ENCODE measurements at places on chromosomes 4 and X. TPM values are rescaled to one million over a fixed set of nuclear protein-coding genes. Genes with fewer than 3 reads are reported as not detected.

- H3K27ac ChIP-seq: no peak overlapping the region
- H3K4me3 ChIP-seq: no peak overlapping the region
- no peaks in the 10 kb centered on the region for H3K27me3 ChIP-seq
- no peaks in the 10 kb centered on the region for H3K4me1 ChIP-seq
- no peaks in the 10 kb centered on the region for H3K36me3 ChIP-seq
Observed at GRCh38 chr4:113810906-113811305, 49.4 kb upstream of the CAMK2D start.

GRCh38 chr4:112511093-112511802 is 4.7 kb downstream of the NEUROG2 start:
- no peak overlapping the region for H3K4me3 ChIP-seq
- H3K27ac ChIP-seq: peak overlapping the region; percentile 36
- H3K27me3 ChIP-seq: peaks cover 86% of the 10 kb centered on the region
- H3K4me1 ChIP-seq: peaks cover 46% of the 10 kb centered on the region

DNA sequence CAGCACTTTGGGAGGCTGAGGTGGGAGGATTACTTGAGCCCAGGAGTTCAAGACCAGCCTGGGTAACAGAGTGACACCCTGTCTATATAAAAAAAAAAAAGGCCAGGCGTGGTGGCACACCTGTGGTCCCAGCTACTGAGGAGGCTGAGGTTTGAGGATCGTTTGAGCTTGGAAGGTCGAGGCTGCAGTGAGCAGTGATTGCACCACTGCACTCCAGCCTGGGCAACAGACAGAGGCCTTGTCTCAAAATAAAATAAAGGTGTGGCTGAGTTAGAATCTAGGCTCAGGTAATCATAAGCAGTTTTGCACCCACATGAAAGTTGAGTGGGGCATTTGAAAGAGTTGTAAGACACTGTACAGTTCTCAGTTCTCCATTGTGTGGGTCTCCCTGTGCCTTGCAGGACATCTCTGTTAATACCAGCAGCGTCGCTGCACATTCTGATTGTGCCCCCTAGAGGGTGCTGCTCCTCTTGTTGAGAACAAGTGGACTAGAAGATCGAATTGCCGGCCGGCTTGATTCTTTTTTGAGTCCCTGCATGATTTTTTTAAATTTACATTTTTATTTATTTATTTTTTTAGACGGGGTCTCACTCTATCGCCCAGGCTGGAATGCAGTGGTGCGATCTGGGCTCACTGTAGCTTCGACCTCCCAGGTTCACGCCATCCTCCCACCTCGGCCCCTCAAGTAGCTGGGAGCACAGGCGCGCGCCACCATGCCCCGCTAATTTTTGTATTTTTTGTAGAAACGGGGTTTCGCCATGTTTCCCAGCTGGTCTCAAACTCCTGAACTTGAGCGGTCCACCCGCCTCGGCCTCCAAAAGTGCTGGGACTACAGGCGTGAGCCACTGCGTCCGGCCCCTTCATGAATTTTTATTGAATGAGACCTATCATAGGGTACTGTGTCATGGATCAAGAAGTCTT is 73.6 kb upstream of the RBMX start:
- peaks cover 2% of the 10 kb centered on the region for H3K4me1 ChIP-seq
- no peak overlapping the region for H3K4me3 ChIP-seq
- H3K27me3 ChIP-seq: no peaks in the 10 kb centered on the region
- DNase-seq: peak; percentile 69
- no peaks in the 10 kb centered on the region for H3K36me3 ChIP-seq

CXCL8 gene
- 0.15 TPM for total RNA-seq

JAKMIP1 gene
- total RNA-seq: 9.6 TPM

GRCh38 chr4:85520765-85521749 is 46.1 kb downstream of the ARHGAP24 start:
- no peak for DNase-seq
- H3K4me1 ChIP-seq: no peaks in the 10 kb centered on the region
- no peak overlapping the region for H3K27ac ChIP-seq
- no peak overlapping the region for H3K4me3 ChIP-seq
- no peaks in the 10 kb centered on the region for H3K36me3 ChIP-seq

GRCh38 chr4:125520258-125520990 is 205.7 kb downstream of the FAT4 start:
- H3K27me3 ChIP-seq: no peaks in the 10 kb centered on the region
- H3K27ac ChIP-seq: no peak overlapping the region
- H3K36me3 ChIP-seq: no peaks in the 10 kb centered on the region
- no peaks in the 10 kb centered on the region for H3K4me1 ChIP-seq
- no peak for DNase-seq

SLC10A4 gene
- total RNA-seq: not detected

- no peaks in the 10 kb centered on the region for H3K27me3 ChIP-seq
- H3K4me3 ChIP-seq: no peak overlapping the region
- no peaks in the 10 kb centered on the region for H3K4me1 ChIP-seq
- H3K27ac ChIP-seq: no peak overlapping the region
- no peaks in the 10 kb centered on the region for H3K36me3 ChIP-seq
Observed at GRCh38 chr4:94653095-94653649, 104.6 kb upstream of the BMPR1B start.

DNA sequence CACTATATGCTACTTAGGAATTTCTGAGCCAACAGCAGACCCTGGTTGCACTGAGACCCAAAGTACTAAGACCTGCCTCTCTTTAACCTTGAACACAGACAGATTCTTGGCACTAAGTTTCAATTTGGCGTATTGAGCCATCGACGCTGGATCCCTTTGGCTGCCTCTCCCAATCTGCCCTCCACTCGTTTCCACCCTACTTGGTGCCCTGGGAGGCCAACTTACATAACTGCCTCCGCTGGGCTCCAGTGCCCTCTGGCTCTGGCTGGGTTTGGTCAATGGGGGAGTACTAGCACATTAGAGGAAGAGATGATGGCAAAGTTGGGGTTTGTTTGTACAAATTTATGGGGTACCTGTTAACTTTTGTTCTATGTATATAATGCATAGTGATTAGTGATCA is 63.5 kb downstream of the TMEM156 start:
- no peaks in the 10 kb centered on the region for H3K27me3 ChIP-seq
- H3K4me1 ChIP-seq: peaks cover 5% of the 10 kb centered on the region
- H3K36me3 ChIP-seq: peaks cover 67% of the 10 kb centered on the region

DNA sequence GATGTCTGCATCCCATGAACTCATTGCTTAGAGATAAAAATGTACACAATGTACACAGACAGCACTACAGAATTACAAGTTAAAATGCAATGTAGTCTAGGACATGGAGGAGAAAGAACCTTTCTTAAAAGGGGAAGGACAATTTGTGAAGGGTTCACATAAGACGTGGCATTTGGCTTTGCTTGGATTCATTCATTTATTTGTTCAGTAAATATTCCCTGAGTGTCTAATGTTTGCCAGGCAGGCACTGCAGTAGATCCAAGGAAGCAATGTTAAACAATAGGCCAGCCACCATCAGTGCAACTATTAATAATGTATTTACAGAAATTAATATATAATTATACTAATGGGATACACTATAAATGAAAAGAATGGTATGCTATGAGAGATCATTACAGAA is 94.4 kb downstream of the GRIA2 start:
- DNase-seq: no peak
- no peak overlapping the region for H3K27ac ChIP-seq
- no peaks in the 10 kb centered on the region for H3K36me3 ChIP-seq
- no peaks in the 10 kb centered on the region for H3K4me1 ChIP-seq

DNA sequence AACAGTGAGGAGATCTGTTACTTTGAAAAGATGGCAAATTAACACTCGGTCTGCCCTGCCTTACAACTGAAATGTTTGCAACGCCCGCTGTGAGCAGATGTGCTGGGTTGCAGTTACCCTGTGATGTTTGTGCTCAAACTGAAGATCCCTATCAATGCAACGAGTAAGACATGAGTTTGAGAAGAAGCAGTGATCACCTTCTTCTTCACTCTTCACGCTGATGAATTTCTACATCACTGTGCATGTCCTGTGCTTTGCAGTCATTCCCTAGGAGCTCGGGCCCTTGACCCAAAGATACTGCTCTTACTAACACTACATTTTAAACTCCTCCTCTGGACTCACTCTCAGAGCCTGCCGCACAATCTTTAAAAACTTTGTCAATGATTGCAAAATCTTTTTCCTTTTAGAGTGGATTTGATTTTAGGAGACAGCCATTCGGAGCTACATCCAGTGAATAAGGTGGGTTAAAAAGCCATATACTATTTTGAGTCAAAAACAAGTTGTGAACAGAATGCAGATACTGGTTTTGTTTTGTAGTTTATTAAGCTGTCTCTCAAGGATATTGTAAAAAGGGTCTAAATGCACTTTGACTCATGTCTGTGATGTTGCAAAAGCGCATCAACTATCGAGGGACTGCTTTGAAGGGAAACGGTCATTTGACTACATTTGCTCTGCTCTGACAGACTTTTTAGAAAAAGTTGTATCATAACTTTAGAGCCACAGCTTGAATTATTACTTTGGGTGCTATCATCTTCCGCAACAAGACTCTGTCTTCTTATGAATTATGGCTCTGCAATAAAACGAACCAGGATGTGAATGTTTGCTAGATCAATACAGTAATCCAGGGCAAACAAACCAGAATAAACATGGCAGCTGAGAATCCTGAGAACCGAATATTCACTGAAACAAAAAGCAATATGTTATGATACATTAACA is 5.7 kb upstream of the RHOH start:
- peak overlapping the region; percentile 94 for H3K4me3 ChIP-seq
- H3K27ac ChIP-seq: peak overlapping the region; percentile 98
- peaks cover 85% of the 10 kb centered on the region for H3K4me1 ChIP-seq

- no peaks in the 10 kb centered on the region for H3K36me3 ChIP-seq
- H3K27me3 ChIP-seq: peaks cover 10% of the 10 kb centered on the region
- H3K27ac ChIP-seq: no peak overlapping the region
- DNase-seq: no peak
- H3K4me3 ChIP-seq: no peak overlapping the region
Observed at GRCh38 chr4:98245226-98245625, 16.0 kb upstream of the RAP1GDS1 start.

GRCh38 chrX:109773374-109773773 is 40.3 kb upstream of the ACSL4 start:
- no peak overlapping the region for H3K27ac ChIP-seq
- no peaks in the 10 kb centered on the region for H3K36me3 ChIP-seq
- no peaks in the 10 kb centered on the region for H3K4me1 ChIP-seq
- DNase-seq: no peak
- H3K27me3 ChIP-seq: no peaks in the 10 kb centered on the region

GASK1B gene
- total RNA-seq: not detected

DNA sequence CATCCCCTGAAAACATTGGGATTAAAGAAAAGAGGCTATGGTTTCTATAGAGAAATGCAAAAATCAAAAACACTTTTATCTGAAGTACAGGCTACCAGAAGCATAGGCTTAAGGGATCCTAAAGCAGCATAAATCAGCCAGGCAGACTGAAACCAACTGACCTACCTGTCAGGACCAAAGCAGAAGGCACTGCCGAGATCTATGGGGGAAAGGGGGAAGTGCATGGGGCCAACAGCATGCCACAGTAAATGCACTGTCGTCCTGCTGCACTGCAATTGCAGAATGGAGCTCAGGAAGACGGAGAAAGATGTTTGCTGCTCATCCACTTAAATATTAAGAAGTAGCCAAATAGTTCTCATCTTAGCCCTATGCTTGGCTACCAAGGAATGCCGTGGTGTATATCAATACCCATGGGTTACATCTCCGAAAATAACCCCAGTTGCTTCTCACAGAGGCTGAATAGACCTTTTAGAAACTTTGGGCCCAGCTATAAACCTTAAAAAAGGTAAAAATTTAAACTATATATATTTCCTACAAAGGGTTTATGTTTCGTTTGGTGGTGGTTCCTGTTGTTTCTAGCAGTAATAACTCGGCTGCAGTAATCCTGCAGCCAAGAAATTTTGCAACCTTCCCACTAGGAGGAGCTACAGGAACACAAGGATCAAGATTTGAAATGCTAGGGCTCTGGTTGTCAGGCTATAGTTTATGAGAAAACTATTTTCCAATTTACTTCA is 312.2 kb upstream of the DIAPH2 start:
- DNase-seq: no peak
- no peak overlapping the region for H3K27ac ChIP-seq
- no peak overlapping the region for H3K4me3 ChIP-seq
- no peaks in the 10 kb centered on the region for H3K27me3 ChIP-seq

DNA sequence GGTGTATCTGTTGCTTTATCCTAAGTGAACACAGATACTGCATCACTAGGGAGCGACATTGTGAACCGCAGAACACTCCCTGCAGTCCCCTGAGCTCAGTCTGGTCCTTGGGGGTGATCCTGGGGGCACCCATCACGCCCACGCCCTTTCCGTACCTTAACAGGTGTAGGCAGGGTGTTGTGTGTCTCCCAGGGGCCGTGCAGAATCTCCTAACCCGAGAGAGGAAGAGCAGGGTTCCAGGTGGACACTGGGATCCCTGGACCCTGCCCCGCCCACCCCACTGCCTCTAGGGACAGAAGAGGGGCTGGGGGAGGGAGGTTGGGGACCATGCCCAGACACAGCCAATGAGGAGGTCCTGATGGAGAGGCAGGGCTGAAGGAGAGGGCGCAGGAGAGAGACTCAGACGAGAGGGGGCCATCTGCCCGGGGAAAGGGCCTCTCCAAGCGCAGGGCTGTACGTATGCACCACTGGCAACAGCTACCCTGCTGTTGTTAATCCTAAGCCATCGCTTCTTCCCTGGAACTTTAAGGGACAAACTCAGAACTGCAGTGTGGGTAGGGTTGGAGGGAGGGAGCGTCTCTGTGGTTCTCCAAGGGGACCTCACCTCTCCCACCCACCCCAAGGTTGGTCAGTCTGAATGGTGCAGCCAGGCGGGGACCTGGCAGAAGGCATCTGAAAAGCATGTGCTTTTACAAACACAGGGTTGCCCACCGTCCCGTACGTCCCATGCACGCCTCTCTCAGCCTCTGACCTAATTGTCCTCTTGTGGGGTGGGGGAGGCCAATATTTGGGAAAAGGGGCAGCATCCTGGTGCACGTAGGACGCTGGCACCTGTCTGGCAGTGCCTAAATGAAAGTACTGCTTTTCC is 2.5 kb downstream of the P2RY8 start:
- peak; percentile 54 for DNase-seq
- H3K27ac ChIP-seq: peak overlapping the region; percentile 98
- no peaks in the 10 kb centered on the region for H3K27me3 ChIP-seq
- peaks cover 18% of the 10 kb centered on the region for H3K4me1 ChIP-seq

GRCh38 chr4:20074450-20074849 is 177.3 kb upstream of the SLIT2 start:
- no peak overlapping the region for H3K4me3 ChIP-seq
- H3K27me3 ChIP-seq: no peaks in the 10 kb centered on the region
- no peaks in the 10 kb centered on the region for H3K4me1 ChIP-seq
- no peaks in the 10 kb centered on the region for H3K36me3 ChIP-seq
- DNase-seq: no peak
- H3K27ac ChIP-seq: no peak overlapping the region

DNA sequence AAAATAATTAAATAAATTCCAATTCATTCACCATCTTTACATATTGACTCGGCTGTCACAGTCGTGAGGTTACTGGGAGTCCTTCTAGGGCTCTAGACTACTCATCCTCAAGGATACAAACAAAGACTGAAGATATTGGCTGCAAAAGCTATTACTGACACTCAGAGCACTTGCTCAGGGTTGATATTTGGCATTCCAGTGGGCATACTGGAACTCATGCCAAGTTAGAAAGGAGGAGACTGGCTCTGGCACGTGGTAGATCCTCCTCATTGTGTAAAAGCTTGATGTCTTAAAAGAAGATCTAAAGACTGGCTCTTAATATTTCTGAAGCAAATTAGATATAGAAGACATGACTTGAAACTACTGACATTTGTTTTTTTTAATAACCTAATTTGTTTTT is 172.7 kb downstream of the GPM6A start:
- H3K4me1 ChIP-seq: no peaks in the 10 kb centered on the region
- no peak for DNase-seq
- no peaks in the 10 kb centered on the region for H3K36me3 ChIP-seq
- H3K27ac ChIP-seq: no peak overlapping the region
- H3K27me3 ChIP-seq: no peaks in the 10 kb centered on the region

Data from activated CD4-positive, alpha-beta T cell treated with anti-CD3 and anti-CD28 coated beads, Interleukin-2, amount 10 ng/mL, durations not matched to agents 7 days and 5 days (primary cell).